ENCODE measurements at places on chromosomes 1 and 21.

- H3K4me3 ChIP-seq, result no peak overlapping the region
- no peaks in the 10 kb centered on the region for H3K36me3 ChIP-seq
- H3K4me1 ChIP-seq, result peaks cover under 1% of the 10 kb centered on the region
- H3K27ac ChIP-seq, result no peak overlapping the region
These were observed 13.3 kb upstream of the SAMD11 start for GRCh38 chr1:910311-910880.

GRCh38 chr21:43597052-43597451 is 62.2 kb downstream of the HSF2BP start:
- DNase-seq, result no peak
- H3K4me1 ChIP-seq, result no peaks in the 10 kb centered on the region
- H3K36me3 ChIP-seq, result no peaks in the 10 kb centered on the region
- H3K27me3 ChIP-seq, result no peaks in the 10 kb centered on the region
- no peak overlapping the region for H3K4me3 ChIP-seq

GRCh38 chr1:224623743-224624333 is 7.7 kb downstream of the CNIH3 start:
- peak overlapping the region; percentile 9 for H3K4me3 ChIP-seq
- peak; percentile 66 for DNase-seq
- no peaks in the 10 kb centered on the region for H3K27me3 ChIP-seq
- peak overlapping the region; percentile 54 for H3K27ac ChIP-seq
- no peaks in the 10 kb centered on the region for H3K36me3 ChIP-seq
- H3K4me1 ChIP-seq, result peaks cover 25% of the 10 kb centered on the region

- H3K4me1 ChIP-seq, result no peaks in the 10 kb centered on the region
- DNase-seq, result no peak
These were observed 49.0 kb downstream of the MRPL37 start for GRCh38 chr1:54248966-54249365.

- no peaks in the 10 kb centered on the region for H3K4me1 ChIP-seq
- DNase-seq, result no peak
- peak within 1 kb of the TSS; percentile 32 for H3K4me3 ChIP-seq
These were observed at the start of gene CD1D for GRCh38 chr1:158180741-158181576. Gene CD1D (plus strand): TSS chr1:158180895. CDS start chr1:158181102, 207 bp downstream.

GRCh38 chr1:14498839-14499238 is 99.6 kb upstream of the KAZN start:
- no peaks in the 10 kb centered on the region for H3K36me3 ChIP-seq
- no peak overlapping the region for H3K4me3 ChIP-seq
- no peak overlapping the region for H3K27ac ChIP-seq
- no peak for DNase-seq
- H3K4me1 ChIP-seq, result no peaks in the 10 kb centered on the region

- no peak for DNase-seq
- no peak overlapping the region for H3K27ac ChIP-seq
- no peaks in the 10 kb centered on the region for H3K4me1 ChIP-seq
- peaks cover 4% of the 10 kb centered on the region for H3K27me3 ChIP-seq
- H3K4me3 ChIP-seq, result no peak overlapping the region
- H3K36me3 ChIP-seq, result no peaks in the 10 kb centered on the region
These were observed 30.0 kb downstream of the EPHA10 start for GRCh38 chr1:37734629-37735591.

DNA sequence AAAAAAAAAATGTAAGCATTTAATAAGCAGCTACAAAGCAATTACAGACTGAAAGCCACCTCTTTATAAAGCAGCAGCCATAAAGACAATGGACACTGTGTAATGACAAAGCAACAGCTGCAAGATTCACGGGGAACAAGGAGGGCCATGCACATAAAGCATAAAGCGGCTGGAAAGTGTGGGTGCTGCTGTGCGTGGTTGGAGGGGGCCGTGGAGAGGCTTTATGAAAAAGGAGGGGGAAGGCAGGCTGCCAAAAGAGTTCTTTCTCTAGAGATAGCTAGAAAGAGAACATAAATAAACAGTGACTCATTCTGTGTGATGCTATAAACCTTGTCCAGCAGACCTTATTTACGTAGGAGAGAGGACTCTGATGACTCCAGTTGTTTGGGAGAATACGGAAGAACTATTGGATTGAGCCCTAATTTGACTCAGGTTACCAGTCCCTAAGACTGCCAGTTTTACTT is 49.3 kb downstream of the ADAMTS1 start:
- DNase-seq, result no peak
- no peak overlapping the region for H3K4me3 ChIP-seq
- H3K27me3 ChIP-seq, result no peaks in the 10 kb centered on the region
- H3K4me1 ChIP-seq, result no peaks in the 10 kb centered on the region

GRCh38 chr1:218344814-218345672 is at the start of gene TGFB2:
Gene TGFB2 (plus strand): TSS chr1:218345336. CDS start chr1:218346702, 1,366 bp downstream.
- H3K27ac ChIP-seq, result no peak within 1 kb of the TSS
- no peaks in the 10 kb centered on the region for H3K36me3 ChIP-seq
- no peaks in the 10 kb centered on the region for H3K27me3 ChIP-seq

GRCh38 chr1:241711326-241711725 is 59.2 kb downstream of the WDR64 start:
- no peaks in the 10 kb centered on the region for H3K36me3 ChIP-seq
- no peaks in the 10 kb centered on the region for H3K27me3 ChIP-seq
- no peak overlapping the region for H3K4me3 ChIP-seq

DNA sequence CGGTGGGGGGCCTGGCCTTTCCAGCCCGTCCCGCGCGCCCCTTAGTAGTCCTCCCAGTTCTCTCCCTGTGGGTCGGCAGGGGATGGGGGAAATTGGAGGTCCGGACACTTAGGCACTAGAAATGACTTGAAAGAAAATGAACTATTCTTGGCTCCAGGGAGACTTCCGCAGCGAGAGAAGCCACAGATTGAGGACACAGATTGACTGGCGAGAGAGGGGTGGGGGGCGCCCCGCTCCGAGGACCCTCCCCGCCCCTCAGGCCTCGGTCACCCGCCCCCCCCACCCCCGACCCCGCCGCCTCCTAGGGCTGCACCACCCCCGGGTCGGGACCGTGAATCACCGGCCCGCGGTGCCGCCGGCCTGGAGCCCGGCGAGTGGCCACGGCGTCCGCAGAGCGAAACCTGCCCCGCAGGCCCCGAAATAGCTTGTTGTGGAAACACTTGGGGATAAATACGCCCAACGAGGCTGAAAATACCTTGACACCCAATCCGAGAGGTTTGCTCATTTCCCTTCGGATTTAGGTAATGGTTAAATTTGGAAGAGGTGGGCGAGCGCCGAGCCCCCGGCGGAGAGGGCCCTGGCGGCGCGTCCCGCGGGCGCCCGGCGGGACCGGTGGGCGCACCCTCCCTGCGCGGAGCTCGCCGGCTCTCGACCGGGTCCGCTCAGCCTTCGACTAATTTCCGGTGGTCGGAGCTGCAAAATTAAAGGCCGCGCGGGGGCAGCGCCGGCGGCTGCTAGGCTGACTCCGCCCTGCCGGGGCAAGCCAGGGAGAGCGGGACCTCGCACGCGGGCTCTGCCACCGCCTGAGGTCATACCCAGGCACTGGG is at the start of gene GFI1:
GFI1 (minus strand) TSS at position 675 of the 827 bp plus-strand sequence. CDS start 3,438 bp downstream, outside the sequence.
- peak within 1 kb of the TSS; percentile 72 for H3K27ac ChIP-seq
- no peaks in the 10 kb centered on the region for H3K27me3 ChIP-seq
- peak within 1 kb of the TSS; percentile 87 for H3K4me3 ChIP-seq
- H3K36me3 ChIP-seq, result no peaks in the 10 kb centered on the region
- peaks cover 18% of the 10 kb centered on the region for H3K4me1 ChIP-seq

- H3K4me3 ChIP-seq, result no peak overlapping the region
- H3K36me3 ChIP-seq, result no peaks in the 10 kb centered on the region
- no peaks in the 10 kb centered on the region for H3K27me3 ChIP-seq
- H3K4me1 ChIP-seq, result no peaks in the 10 kb centered on the region
- DNase-seq, result no peak
- H3K27ac ChIP-seq, result no peak overlapping the region
These were observed 21.1 kb downstream of the CACNA1E start for GRCh38 chr1:181504399-181504842.

- no peaks in the 10 kb centered on the region for H3K36me3 ChIP-seq
- H3K27ac ChIP-seq, result no peak overlapping the region
- no peak for DNase-seq
- H3K4me1 ChIP-seq, result peaks cover 6% of the 10 kb centered on the region
These were observed 9.1 kb downstream of the MMEL1 start for GRCh38 chr1:2623571-2624337.

- H3K4me3 ChIP-seq, result no peak overlapping the region
- H3K27me3 ChIP-seq, result no peaks in the 10 kb centered on the region
- H3K4me1 ChIP-seq, result no peaks in the 10 kb centered on the region
- H3K36me3 ChIP-seq, result no peaks in the 10 kb centered on the region
- no peak for DNase-seq
These were observed 146.8 kb downstream of the ZBTB18 start for GRCh38 chr1:244197851-244198375.

- H3K36me3 ChIP-seq, result no peaks in the 10 kb centered on the region
- H3K4me3 ChIP-seq, result no peak overlapping the region
These were observed 132.7 kb upstream of the IPO9 start for GRCh38 chr1:201696217-201696761.

- H3K4me1 ChIP-seq, result peaks cover 77% of the 10 kb centered on the region
- DNase-seq, result peak; percentile 20
- no peak overlapping the region for H3K4me3 ChIP-seq
- peak overlapping the region; percentile 97 for H3K27ac ChIP-seq
- no peaks in the 10 kb centered on the region for H3K27me3 ChIP-seq
These were observed 92.4 kb upstream of the GPR88 start for GRCh38 chr1:100445565-100445964.

- H3K36me3 ChIP-seq, result no peaks in the 10 kb centered on the region
- H3K27me3 ChIP-seq, result no peaks in the 10 kb centered on the region
- no peak overlapping the region for H3K27ac ChIP-seq
- H3K4me1 ChIP-seq, result no peaks in the 10 kb centered on the region
- H3K4me3 ChIP-seq, result no peak overlapping the region
These were observed 401.2 kb downstream of the MATN1 start for GRCh38 chr1:30321996-30322858.

DNA sequence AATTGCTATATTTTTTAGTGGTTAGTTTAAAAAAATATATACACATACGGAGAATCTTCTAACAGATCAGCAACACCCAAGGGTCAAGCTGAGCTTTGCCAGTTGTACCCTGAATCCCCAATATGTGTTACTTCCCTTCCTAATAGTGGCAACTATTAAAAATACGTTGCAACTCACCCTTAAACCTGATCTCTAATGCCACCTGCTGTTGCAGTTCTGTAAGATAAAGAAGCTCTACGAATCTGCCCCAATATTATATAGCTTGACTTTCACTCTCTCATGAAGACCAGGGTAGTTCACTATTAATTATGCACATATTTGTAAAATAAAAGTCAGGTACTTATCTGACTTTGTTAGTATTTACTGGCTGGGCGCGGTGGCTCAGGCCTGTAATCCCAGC is 58.4 kb downstream of the ASH1L start:
- no peaks in the 10 kb centered on the region for H3K36me3 ChIP-seq
- H3K4me3 ChIP-seq, result no peak overlapping the region
- H3K27me3 ChIP-seq, result no peaks in the 10 kb centered on the region
- no peaks in the 10 kb centered on the region for H3K4me1 ChIP-seq

- H3K4me1 ChIP-seq, result no peaks in the 10 kb centered on the region
- peaks cover 59% of the 10 kb centered on the region for H3K36me3 ChIP-seq
- H3K27ac ChIP-seq, result no peak overlapping the region
- DNase-seq, result no peak
These were observed 19.3 kb upstream of the LSS start for GRCh38 chr21:46247699-46248421.

- no peak overlapping the region for H3K27ac ChIP-seq
- H3K4me3 ChIP-seq, result no peak overlapping the region
- H3K27me3 ChIP-seq, result no peaks in the 10 kb centered on the region
- peaks cover 5% of the 10 kb centered on the region for H3K4me1 ChIP-seq
- no peak for DNase-seq
These were observed 10.4 kb downstream of the PGLYRP4 start for GRCh38 chr1:153337980-153338853.

GRCh38 chr1:173438675-173439074 is 38.5 kb upstream of the PRDX6 start:
- DNase-seq, result no peak
- H3K27ac ChIP-seq, result no peak overlapping the region
- no peaks in the 10 kb centered on the region for H3K27me3 ChIP-seq
- no peaks in the 10 kb centered on the region for H3K4me1 ChIP-seq
- no peak overlapping the region for H3K4me3 ChIP-seq

- H3K27me3 ChIP-seq, result no peaks in the 10 kb centered on the region
- H3K4me3 ChIP-seq, result no peak overlapping the region
- DNase-seq, result no peak
- no peak overlapping the region for H3K27ac ChIP-seq
- H3K36me3 ChIP-seq, result no peaks in the 10 kb centered on the region
- H3K4me1 ChIP-seq, result no peaks in the 10 kb centered on the region
These were observed 128.4 kb downstream of the S1PR1 start for GRCh38 chr1:101365186-101365585.

DNA sequence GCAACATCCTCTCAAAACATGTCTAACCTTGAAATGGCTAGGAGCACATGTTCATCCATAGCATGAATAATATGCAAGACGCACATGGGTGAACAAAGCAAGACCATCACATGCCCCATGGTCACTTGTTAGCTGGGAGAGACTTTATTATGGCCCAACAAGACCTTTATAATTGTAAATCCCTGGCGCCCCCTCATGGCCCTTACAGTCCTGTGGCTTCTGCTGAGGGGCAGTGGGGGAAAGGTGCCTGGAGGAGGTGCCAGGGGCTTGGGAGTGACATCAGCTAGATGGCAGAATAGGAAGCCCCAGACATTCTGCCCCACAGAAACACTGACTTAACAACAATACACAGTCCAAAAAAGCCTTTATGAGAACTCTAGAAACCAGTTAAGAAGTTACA is 51.7 kb downstream of the CSMD2 start:
- no peaks in the 10 kb centered on the region for H3K4me1 ChIP-seq
- no peaks in the 10 kb centered on the region for H3K27me3 ChIP-seq
- no peaks in the 10 kb centered on the region for H3K36me3 ChIP-seq
- DNase-seq, result no peak
- no peak overlapping the region for H3K4me3 ChIP-seq

GRCh38 chr1:70348399-70349165 is 5.9 kb downstream of the ANKRD13C start:
- DNase-seq, result no peak
- no peaks in the 10 kb centered on the region for H3K36me3 ChIP-seq
- H3K4me3 ChIP-seq, result no peak overlapping the region
- no peak overlapping the region for H3K27ac ChIP-seq
- no peaks in the 10 kb centered on the region for H3K27me3 ChIP-seq
- peaks cover 10% of the 10 kb centered on the region for H3K4me1 ChIP-seq

DNA sequence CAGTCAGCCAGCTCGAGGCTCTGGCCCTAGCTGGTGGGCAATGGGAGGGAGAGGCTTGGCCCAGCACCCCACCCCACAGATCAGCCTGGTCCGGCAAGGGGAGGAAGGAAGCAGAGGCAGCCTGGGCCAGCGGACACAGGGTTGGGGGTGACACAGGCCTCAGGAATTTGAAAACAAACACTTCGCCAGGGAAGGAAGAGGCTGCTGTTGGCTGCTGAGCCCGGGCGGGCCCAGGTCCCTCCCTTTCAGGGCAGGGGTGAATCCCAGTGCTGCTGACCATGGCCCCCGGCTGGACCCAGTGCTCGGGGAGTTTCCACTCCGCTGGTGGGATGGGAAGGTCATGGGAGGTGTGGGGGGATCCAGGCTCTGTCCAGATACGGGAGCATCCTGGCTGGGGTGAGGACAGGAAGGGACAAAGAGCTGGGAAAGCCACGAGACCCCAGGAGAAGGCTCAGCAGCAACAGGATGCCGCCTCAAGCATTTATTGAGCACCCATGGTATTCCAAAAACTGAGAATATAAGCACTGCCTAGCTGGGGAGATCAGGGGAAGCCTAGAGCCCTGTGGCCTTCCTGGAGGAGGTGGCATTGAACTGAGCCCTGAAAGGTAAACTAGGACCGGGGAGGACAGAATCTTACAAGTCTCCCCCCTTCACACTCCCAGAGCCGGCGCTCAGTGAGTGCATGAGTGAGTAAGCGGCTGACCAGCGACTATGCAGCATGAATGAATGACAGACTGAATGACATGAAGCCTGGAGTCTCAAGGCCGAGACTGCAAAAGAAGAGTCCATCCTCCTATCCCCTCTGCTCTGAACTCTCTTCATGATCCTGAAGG is 26.2 kb upstream of the EPHA2 start:
- no peaks in the 10 kb centered on the region for H3K4me1 ChIP-seq
- no peak for DNase-seq
- H3K4me3 ChIP-seq, result no peak overlapping the region

All from effector memory CD4-positive, alpha-beta T cell (primary cell).